ENCODE measurements at places on chromosomes 2 and 18.

DNA sequence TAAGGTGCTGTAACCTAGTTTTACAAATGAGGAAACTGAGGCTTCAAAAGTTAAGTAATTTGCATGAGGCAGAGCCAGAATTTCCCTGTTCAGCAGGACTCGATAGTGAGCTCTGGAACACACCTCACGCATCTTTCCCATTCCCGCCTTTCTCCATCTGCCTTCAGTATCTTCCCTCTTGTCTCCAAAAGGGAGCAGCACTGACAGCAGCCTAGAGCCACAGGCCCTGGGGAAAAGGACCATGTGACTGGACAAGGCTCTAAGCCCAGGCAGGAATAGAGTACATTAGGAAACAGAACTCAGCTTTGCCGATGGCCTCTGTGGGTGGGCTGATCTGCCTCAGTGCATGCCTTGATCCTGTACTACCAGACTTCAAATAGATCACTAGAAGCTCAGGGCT, 21.5 kb downstream of the GPR155 start:
- DNase-seq = no peak

DNA sequence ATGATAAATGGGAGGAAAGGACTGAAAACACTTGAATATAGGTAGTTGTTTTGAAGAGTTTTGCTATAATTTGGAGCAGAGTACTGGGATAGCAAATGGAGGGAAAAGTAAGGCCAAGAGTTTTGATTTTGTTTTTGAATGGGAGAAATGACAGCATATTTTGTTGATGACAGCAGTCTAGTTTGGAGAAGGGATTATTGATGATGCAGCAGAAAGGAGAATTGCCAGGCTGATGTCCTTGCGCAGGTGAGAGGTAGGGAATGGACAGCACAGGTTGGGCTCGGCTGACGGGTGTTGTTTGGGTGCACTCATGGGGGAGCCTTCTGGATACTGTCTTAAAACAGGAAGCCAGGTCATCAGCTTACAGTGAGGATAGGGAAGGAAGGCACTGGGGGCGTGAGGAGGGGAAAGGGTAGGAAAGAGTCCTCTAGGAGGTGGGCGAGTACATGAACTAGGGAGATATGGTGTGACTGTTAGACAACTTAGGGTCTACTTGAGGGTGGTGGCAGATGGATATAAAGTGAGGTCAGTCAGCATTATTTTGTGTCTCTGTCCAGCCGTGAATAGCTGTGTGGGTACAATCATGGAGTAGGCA, 10.4 kb downstream of the NCAPH start:
- DNase-seq = no peak

GRCh38 chr2:48287976-48288375, 242.0 kb upstream of the STON1 start:
- no peak for DNase-seq

GRCh38 chr18:49591775-49592174, 29.9 kb downstream of the LIPG start:
- no peak for DNase-seq

Data from NCI-H345 (cell line).